ENCODE measurements at places on chromosomes 5 and 9.

DNA sequence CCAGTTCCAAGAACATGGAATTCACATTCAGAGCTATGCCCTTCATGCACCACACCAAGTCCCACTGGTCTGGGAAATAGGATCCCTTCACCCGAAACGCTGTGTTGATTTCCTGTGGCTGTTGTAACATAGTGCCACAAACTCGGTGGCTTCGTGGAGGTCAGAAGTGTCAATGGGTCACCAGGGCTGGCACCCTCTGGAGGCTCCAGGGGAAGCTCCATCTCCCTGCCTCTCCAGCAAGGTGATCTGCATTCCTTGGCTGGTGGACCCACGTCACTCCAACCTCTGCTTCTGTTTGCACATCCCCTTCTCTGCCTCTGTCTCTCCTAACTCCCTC, 28.9 kb upstream of the ALDH1B1 start:
- DNase-seq = no peak

GRCh38 chr5:145981589-145982571, 45.5 kb downstream of the SH3RF2 start:
- DNase-seq = no peak

- no peak for DNase-seq
Observed at GRCh38 chr9:135051316-135052038, 36.0 kb upstream of the OLFM1 start.

- DNase-seq = no peak
Observed at GRCh38 chr5:154962494-154962893, 21.6 kb downstream of the MRPL22 start.

GRCh38 chr9:110357505-110357904, 19.8 kb upstream of the TXNDC8 start:
- no peak for DNase-seq

- peak; percentile 31 for DNase-seq
Observed at GRCh38 chr9:77773381-77773780, 125.3 kb upstream of the GNA14 start.

- DNase-seq = peak; percentile 73
Observed at GRCh38 chr5:122180863-122181548, 51.7 kb downstream of the ZNF474 start.

- no peak for DNase-seq
Observed at GRCh38 chr9:79428422-79428821, 143.3 kb upstream of the TLE4 start.

- DNase-seq = no peak
Observed at GRCh38 chr9:126819482-126819881, 14.6 kb downstream of the ZBTB43 start.

DNA sequence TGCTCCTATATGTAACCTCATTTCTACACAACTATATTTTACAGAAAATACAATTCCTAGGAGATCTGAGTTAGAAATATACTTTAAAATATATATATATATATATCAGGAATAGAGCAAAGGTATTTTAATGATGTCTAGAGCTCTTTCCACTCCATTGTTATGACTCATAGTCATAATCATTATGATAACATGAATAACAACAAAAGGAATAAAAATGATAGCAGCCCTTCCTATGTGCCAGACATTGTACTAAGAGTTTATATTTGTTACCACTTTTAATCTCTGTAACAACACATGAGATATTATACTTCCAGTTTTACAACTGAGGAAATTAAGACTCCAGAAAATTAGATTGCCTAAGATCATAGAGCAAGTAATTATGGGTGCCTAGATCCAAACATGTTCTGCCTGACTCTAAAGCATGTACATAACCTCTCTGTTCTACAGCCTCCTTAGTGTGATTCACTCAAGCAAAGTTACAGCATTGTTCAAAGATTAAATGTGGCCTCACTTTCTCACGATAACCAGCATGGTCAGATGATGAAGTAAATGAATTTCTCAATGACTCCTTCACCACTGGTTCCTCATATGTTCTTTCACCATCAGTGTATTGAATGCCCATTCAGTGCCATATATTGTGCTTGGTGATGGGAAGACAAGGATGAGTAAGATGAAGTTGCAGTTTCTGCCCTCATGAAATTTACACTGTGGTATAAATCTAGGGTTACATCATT, 452.1 kb downstream of the EFNA5 start:
- no peak for DNase-seq

- DNase-seq = peak; percentile 14
Observed at GRCh38 chr9:104386013-104386412, 118.0 kb upstream of the OR13F1 start.

DNA sequence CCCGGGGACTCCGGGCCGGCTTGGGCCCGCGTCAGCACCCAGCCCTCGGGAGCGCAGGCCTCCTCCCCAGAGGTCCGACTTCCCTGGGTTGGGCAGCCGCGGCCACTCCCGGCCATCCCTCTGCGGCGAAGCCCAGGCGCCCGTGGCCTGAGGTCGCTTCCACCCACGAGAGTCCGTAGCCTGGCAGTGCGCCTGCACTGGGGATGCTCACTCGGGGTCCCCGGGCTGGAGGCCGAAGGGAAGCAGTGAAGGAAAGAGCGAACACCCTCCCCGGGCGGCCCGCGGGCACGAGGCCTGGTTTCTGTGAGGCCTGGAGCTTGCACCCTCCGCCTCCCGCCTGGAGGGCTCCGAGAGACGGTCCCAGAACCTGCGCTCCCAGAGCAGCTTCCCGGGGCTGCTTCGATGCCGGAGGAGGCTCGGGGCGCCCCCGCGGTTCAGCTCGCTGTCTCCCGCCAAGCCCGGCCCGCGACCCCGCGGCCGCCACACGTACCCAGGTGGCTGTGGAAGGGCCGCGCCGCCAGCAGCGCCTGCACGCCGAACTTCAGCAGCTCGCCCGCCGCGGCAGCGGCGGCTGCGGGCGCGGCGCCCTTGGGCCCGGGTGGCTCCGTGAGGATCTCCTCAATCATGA, 607 bp downstream of the BARX1 start:
- DNase-seq = no peak
